ENCODE measurements at places on chromosomes 4 and X.

DNA sequence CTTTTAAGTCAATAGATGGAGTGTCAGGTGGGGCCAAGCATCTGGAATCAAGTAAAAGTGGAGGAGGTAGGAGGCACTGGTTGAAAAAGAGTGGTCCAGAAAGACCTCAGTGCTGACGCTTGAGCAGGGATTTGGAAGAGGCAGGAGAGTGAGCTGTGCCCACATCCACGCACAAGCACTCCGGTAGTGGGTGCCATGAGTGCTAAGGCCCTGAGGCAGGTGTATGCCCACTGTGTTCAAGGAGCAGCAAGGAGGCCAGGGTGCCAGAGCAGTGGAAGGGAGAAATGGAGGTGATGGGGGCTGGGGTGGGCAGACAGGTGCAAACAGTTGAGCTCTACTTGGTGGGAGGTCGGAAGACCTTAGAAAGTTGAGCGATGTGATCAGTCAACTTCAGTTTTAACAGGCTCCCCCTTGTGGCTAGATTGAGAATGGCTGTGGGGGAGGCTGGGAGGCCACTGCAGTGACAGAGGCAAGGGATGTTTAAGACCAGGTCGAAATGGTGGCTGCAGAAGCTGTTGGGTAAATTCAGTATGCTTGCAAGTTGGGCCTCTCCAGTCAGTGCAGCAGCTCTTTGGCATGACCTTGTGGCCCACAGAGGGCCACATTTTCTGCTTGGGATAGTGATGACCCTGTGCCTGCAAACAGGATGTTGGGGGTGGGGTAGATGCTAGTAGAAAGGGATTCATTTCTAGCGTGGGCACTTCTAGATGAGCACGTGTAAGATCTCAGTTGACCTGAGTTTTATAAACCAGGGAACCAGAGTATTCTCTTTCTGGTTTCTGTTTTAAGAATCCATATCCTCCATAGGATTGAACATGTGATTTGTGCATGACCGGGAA lies 12.7 kb downstream of the TKTL1 start:
- peak; percentile 47 for DNase-seq

- DNase-seq: no peak
Observed at GRCh38 chrX:68703846-68704245, 56.4 kb downstream of the STARD8 start.

- DNase-seq: peak; percentile 85
Observed at GRCh38 chr4:121711263-121712000, 14.7 kb upstream of the ANXA5 start.

GRCh38 chr4:165532976-165533375 lies 154.2 kb downstream of the CPE start:
- DNase-seq: no peak

- DNase-seq: no peak
Observed at GRCh38 chrX:112799425-112799824, 41.2 kb downstream of the AMOT start.

- DNase-seq: no peak
Observed at GRCh38 chr4:40347472-40347871, 12.3 kb downstream of the CHRNA9 start.

DNA sequence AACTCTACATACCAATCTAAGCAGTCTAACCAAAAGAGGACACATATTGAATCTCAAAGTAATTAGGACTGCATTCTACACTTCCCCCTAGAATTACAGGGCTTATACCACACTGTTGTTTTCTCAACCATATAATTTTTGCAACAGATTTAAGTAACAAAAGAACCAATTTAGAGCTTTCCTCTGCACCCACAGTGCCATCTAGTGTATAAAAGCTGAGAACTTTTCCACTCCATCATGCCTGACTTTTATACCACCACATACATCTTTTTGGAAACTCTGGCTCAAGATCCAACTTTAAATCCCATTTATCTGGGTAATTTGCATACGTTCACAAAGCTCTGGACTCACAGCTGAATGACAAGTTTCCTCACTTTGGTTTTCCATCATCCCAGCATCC lies 99.5 kb downstream of the EFHC2 start:
- DNase-seq: no peak

GRCh38 chrX:50697691-50698090 lies 116.3 kb downstream of the SHROOM4 start:
- DNase-seq: no peak

DNA sequence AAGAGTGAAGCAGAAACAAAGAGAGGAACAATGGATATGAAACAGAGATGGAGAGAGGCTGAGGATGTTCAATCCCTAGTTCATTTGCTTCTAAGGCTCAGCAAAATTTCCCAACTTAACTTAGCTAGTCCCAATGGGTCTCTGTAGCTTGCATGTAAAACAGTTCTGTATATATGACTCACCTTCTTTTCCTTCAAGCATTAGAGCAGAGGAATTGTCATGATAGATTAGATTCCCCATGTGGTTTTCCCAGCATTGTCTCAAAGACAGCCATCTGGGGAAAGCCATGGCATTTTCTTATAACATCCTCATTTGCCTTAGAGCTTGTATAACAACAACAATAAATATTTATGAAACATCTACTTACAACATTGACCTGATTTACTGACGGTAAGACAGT lies 93.9 kb upstream of the GATB start:
- no peak for DNase-seq

GRCh38 chr4:165560941-165561340 lies 182.1 kb downstream of the CPE start:
- DNase-seq: no peak

DNA sequence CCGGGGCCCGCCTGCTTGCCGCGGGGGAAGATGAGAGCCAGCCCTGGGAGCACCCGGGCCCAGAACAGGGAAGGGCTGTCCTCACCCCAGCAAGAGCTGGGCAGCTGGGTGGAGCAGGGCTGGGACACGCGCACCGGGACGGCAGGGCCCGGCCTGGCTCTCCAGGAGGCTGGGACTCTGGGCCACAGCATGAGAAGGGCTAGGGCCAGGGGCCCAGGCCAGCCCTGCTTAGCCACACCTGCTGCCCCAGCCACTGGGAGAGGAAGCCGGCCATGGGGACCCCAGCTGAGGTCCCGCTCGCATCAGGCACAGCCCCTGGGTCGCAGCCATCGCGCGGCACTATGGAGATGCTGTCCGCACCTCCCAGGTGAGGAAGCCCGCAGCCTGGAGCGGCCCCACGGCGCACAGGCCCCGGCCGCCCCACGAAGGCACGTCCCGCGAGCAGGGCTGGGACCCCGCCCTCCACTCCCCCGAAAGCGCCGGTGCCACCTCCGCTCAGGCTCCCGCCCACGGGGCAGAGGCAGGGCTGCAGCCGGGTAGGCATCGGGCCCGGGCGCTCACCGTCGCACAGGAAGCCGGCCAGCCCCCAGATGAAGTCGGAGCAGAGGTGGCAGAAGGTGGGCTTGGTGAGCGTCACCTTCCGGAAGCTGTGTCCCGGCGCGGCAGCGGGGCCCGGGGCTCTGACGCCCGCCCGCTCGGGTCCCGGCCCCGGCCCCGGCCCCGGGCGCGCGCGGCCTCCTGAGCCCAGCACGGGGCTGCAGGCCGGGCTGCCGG lies 531 bp downstream of the DGKQ start:
- no peak for DNase-seq

GRCh38 chr4:146637621-146638332 lies 916 bp upstream of the POU4F2 start:
- no peak for DNase-seq

- no peak for DNase-seq
Observed at GRCh38 chr4:170256807-170257206, 167.1 kb upstream of the AADAT start.

DNA sequence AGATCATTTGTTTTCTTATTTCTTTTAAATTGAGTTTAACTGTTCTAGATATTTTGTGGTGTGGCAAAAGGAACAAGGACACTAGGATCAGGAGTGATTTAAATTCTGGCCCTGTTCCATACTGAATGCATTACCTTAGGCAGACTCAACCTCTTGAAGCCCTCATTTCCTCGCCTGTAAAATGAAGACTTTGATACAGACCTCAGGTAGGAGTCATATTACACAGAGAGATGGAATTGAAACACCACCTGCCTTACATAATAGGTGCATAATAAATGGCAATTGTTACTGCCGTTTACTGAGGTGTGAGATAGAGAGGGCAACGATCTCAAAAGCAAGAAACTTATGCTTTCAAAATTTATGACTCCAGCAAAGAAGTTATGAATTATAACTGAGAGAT lies 28.2 kb upstream of the RASSF6 start:
- DNase-seq: no peak

- no peak for DNase-seq
Observed at GRCh38 chr4:111494471-111494870, 650.8 kb upstream of the FAM241A start.

DNA sequence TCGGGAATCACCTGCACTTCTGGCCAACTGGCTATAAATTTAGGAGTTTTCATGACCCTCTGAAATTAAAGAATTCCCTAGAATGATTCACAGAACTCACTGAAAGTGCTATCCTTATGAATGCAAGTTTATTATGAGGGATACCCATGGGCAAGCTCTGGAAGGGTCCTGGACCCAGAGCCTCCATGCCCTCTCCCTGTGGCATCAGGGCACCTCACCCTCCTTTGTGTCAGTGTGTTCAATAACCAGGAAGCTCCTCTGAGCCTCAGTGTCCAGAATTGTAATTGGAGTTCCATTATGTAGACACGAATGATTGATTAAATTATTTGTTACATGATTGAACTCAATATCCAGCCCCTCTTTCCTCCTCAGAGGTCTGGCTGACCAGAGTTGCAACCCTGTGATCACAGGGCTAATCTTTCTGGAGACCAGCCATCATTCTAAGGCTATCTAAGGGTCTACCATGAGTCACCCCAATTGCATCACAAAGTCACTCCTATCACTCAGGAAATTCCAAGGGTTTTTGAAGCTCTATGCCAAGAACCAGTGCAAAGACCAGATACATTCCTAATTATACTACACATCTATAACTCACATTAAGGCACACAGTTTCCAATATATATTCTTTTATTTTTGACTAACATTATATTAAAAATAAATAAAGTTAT lies 8.9 kb downstream of the ANXA3 start:
- no peak for DNase-seq

GRCh38 chr4:1052231-1052671 lies 40.8 kb downstream of the FGFRL1 start:
- peak; percentile 37 for DNase-seq

DNA sequence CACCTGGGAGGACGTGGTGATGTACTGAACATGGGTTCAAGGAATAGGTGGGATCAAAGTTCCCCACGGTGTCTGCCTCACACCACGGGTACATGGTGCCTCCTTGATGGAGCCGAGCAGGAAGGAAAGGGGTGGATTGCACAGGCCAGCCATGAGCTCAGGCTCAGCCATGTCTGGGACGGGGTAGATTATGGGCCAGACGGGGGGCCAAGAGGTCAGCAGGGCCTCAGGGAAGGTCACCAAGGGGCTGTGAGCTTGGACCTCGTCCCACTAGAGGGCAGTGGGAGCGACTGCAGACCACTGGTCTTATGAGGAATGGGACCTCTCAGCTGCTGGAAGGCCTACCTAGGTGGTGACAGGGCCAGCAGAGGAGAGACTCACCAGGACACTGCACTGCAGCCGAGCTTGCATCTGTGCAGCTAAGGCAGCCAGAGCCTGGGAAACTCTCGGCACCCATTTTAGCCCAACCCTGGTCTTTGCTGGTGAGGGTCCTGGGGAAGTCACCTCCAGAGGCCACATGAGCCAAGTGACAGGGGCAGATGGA lies 38.4 kb downstream of the JAKMIP1 start:
- DNase-seq: no peak

GRCh38 chr4:130336585-130337217 lies 1240.7 kb downstream of the C4orf33 start:
- DNase-seq: no peak

- no peak for DNase-seq
Observed at GRCh38 chr4:4995908-4996265, 23.4 kb downstream of the CYTL1 start.
